Choroid plexus epithelial cell (primary cell): ENCODE measurements at places on chromosomes 11 and 22.
A peak's percentile ranks its signal among the peaks of the same experiment; 100 is the strongest.

DNA sequence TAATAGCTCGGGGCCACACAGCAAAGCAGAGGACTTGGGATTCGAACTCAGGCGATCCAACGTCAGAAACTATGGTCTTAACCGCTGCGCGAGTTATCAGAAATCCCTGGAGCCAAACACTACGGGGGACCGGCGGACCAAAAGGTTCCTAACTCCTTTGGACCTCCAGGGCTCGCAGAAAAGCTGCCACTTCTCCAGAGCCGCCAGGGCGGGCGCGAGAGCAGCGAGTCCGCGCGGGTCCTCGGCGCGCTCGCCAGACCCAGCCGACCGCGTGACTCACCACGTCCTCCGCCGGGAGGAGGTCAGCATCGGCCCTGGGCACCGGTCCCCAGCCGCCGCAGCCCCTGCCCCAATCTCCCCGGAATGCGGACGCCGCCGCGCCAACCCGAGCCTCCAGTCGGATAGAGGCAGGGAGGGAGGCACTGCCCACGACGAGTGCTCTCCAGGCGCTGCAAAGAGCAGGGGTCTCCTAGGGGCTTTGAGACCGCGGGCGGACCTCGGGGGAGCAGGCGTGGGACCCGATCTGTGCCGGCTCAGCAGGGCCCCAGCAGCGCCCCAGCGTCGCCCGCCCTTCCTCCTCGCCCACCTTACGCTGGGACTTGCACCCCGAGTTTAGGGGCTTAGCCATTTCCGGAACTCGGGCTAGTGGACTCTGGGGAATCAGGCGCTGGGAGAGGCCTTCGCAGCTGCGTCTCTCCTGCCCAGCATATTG lies 6.2 kb upstream of the ALX4 start:
- DNase-seq, result no peak

GRCh38 chr11:8071616-8072581 lies 9.1 kb upstream of the TUB start:
- no peak for DNase-seq

GRCh38 chr11:13775471-13775870 lies 107.0 kb downstream of the FAR1 start:
- DNase-seq, result no peak

DNA sequence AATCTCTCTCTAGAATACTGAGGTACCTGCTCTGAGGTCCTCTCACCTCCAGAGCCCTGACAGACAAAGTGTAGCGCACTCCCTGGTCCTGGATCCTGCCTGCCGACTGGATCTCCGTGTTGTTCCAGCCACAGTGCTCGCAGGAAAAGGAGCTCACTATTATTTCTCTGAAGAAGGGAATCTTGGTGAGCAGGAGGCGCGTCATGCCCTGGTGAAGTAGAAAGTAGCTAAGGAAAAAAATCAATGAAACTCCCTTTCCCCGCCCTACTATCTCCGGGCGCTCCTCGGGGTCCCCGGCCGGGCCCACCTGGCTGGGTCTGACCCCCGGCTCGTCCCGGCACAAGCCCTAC lies 412 bp downstream of the ZPR1 start:
- DNase-seq, result peak; percentile 10

- DNase-seq, result peak; percentile 89
Observed at GRCh38 chr22:45577746-45578523, 75.3 kb downstream of the FBLN1 start.

GRCh38 chr11:6927030-6927617 lies 898 bp downstream of the ZNF215 start:
- DNase-seq, result no peak

DNA sequence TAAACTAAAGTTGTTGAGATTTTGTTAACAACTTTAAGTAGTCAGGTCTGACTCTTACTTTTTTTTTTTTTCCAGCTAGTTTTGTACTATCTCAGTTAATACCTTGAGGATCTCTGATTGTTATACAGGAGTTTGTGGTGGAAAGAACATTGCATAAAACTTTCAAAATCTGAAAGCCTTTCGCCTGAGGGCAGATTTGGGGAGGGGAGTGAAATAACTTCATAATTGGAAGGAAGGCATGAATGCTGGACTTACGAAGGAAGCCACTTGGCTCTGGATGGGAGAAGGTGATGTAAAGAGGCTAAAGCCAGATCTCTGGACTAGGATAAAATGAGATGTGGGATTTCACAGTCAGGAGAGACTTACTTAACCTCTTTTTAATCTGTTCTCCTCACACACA lies 18.2 kb upstream of the FAT3 start:
- no peak for DNase-seq

DNA sequence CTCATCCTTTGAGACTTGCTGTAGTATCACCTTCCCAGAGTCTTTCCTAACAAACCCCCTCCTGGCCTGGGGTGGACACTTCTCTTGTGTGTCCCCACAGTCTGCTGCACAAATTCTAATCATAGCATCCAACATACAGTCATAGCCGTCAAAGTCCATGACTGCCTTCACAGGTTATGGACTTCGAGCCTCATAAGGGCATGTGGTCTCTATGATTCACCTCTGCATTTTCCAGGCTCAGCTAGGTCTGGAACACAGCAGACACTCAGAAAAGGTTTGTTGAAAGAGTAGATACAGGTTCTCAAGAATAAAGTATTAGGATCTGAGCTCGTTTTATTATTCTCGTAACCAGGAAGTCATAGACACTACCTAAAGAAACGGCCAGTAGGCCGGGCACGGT lies 13.2 kb upstream of the SCUBE2 start:
- DNase-seq, result no peak

- DNase-seq, result no peak
Observed at GRCh38 chr22:38819387-38819940, 24.4 kb downstream of the NPTXR start.

DNA sequence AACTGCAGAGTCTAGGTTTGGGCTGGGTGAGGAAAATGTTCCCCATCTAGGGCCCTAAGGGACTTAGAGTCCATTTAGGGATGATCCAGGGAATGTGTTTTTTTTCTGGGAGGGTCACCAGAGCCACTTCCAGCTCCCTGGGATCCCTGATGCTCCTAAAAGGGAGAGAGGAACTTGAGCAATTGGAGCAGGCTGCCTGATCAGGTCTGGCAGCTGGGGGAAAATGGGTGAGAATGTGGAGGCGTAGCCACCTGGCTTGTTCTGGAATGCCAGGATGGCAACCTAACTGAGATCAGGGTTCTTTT lies 1.2 kb downstream of the PGAP2 start:
- DNase-seq, result no peak

DNA sequence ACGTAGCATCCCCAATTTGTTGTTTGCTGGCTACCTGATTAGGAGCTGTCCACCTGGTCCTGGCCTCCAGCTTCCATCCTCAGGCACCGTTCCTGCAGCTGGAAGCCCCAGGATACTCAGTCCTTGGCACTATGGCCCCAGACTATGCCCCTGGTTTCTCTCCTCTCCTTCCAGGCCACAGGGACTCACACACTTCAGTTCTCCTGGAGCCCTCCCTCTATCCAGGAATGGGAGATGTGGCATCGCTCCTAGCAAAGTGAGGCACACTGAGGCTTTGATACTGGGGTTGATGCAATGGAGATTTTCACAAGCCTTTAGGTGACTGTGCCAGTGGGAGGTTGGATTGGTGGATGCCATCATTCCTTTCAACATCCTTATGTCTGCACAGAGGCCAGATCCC lies 142.8 kb upstream of the B3GAT1 start:
- no peak for DNase-seq

- DNase-seq, result peak; percentile 21
Observed at GRCh38 chr11:12318791-12319438, 58.5 kb upstream of the PARVA start.

DNA sequence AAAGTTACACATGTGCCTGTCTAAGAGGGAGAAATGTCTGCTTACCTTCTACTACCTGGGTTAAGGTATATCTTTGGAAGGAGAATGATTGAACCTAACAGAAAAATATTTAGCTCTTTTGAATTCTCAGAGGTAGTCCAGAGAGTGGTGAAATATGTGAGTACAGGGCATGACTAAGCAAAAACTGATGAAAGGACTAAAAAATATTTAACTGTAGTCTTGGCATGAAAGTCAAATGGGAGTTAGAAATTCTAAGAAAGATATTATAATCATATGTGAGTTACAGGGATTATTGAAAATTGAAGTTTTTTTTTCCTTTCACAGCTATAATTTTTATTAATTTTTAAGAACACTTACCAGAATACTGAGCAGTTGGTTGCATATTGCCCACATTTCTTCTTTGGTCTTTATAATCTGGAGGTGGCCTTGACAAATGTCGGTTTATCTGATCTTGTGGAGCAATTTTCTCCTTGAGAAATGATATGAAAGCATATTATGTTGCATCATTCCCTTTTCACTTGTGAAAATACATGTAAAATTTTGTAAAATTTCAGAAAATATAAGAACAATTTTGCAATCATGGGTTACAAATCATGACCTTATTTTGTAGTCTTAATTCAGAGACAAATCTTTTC lies 61.4 kb upstream of the MTMR2 start:
- peak; percentile 50 for DNase-seq

- peak; percentile 14 for DNase-seq
Observed at GRCh38 chr11:124977006-124977405, 23.0 kb downstream of the CCDC15 start.

DNA sequence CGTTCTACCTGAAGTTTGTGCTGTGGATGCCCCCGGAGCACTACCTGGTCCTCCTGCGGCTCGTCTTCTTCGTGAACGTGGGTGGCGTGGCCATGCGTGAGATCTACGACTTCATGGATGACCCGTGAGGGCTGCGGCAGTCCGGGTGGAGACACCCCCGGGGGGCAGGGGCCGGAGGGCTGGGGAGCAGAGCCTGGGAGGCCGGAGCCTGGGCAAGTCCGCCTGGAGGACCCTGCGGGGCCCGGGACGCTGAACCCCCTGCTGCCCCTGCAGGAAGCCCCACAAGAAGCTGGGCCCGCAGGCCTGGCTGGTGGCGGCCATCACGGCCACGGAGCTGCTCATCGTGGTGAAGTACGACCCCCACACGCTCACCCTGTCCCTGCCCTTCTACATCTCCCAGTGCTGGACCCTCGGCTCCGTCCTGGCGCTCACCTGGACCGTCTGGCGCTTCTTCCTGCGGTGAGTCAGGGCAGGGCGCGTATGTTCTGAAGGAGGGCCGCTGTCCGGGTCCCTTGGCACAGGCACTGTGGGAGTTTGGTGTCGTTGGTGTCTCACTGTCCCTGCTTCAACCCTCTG lies 17.3 kb downstream of the RNH1 start:
- no peak for DNase-seq

GRCh38 chr11:44670794-44671193 lies 56.0 kb upstream of the TSPAN18 start:
- DNase-seq, result no peak

- no peak for DNase-seq
Observed at GRCh38 chr22:48779211-48779643, 1048.4 kb downstream of the BRD1 start.

DNA sequence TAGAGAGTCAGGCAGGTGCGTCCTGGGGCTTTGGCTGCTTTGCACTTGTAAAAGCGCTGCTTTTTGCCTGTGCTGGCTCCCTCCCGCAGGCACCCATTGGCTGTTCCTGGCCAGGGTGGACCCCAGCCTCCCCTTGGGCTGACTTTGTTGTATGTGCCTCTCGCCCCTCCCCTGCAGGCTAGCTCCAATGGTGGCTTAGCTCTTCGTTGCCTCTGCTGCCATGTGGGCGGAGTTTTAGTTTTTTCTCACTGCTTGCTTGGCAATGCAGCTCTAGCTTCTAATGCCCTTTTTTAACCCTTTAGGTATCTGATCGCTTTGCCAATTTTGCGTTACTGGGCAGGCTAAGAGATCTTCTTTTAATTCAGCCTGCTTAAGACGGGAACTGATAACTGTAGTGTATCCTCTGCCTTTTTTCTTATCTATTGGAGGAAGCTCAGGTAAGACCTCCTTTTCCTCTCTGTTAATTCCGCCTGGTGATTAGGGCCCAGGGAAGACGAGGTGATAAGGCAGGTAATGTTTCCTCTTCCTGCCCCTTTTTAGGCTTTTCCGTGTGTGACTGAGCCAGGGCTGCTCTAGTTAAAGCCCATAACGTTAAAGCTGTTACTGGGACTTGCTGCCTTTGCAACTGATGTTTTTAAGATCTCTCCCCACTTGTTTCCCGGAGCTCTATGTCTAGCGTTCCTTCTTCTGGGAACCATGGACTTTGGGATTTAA lies 11.7 kb upstream of the GLYATL1 start:
- peak; percentile 43 for DNase-seq

- DNase-seq, result no peak
Observed at GRCh38 chr22:34812631-34813030, 253.3 kb upstream of the ISX start.

DNA sequence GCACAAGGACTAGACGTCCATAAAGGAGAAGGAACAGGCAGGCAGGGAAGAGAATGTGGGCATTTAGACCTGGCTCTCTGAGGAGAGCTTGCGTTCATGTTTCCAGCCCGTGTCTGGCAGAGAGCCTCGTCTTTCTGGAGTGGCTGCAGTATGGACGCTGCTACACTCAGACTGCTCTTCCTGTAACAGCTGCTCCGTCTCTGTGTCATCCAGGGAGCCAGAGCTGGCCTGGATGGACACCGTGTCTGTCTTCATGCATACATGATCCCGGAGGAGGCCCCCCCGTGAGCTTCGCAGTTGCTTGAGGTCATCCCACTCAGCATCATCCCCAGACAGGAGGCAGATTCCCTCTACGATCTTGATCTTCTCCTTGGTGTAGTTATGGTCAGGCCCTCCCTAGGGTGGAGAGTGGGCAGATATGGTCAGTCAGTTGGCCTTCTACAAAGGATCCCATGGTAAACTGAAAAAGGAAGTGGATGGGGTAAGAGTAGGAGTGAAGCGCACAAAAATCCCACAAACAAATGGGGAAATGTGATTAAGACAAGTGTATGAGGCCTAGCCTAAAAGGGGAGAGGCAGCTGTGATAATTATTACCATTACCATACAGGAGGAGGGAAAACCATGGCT lies 13.0 kb upstream of the CKAP5 start:
- no peak for DNase-seq

- no peak for DNase-seq
Observed at GRCh38 chr11:6270584-6271246, 11.1 kb downstream of the CCKBR start.

- no peak for DNase-seq
Observed at GRCh38 chr11:8217136-8217535, 46.5 kb downstream of the LMO1 start.

DNA sequence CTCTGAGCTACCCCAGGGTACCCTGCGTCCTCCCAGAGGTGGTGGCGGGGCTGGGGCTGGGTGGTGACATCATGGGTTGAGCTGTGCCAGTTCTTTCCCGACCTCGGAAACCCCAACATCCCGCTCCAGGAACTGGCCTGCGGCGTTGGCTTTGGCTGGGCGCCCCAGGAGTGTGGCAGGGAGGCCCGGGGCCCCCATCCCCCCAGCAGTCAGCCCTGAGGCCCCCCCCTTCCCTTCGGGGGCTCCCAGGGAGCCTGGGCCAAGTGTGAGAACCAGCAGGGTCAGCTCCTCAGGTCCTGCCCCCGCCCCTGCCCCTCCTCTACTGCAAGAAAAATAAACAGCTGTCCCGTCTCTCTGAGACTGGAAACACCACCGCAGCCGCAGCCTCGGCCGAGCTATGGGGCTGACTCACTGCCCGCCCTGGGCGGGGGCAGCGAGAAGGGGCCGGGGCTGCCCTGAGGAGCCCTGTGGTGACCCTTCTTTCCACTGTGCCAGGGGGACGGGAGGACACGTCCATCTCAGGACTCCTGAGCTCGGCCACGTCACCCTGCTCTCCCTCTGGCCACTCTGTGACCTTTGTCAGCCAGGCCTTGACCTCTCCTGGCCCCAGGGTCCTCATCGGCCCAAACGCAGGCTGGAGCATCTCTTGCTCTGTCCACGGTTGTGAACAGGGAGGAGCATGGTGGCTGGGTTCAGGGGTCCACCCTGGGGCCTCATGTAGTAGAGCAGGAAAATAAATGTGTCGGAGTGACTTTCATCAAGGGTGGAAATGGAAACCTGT lies 73.4 kb downstream of the WNT7B start:
- DNase-seq, result peak; percentile 70
